ENCODE measurements at places on chromosomes 13 and 19. TPM values are rescaled to one million over a fixed set of nuclear protein-coding genes. Genes with fewer than 3 reads are reported as not detected.

The CYP2S1 gene
- total RNA-seq = not detected

The C19orf44 gene
- 7.5 TPM for total RNA-seq

The OR7D2 gene
- not detected for total RNA-seq

The F2RL3 gene
- total RNA-seq = not detected

The PDX1 gene
- not detected for total RNA-seq

The CDC42EP5 gene
- 7.9 TPM for total RNA-seq

The THSD8 gene
- not detected for total RNA-seq

The ZNF728 gene
- total RNA-seq = not detected

The LENG9 gene
- total RNA-seq = 4.9 TPM

The PSPN gene
- 0.41 TPM for total RNA-seq

The PABPC3 gene
- 0.08 TPM for total RNA-seq

The NAXD gene
- total RNA-seq = 14.8 TPM

The ZNF528 gene
- 42.5 TPM for total RNA-seq

The CATSPERD gene
- total RNA-seq = not detected

The PNMA8A gene
- 2.1 TPM for total RNA-seq

The IGFL3 gene
- not detected for total RNA-seq

The ACTMAP gene
- total RNA-seq = 0.74 TPM

Measured in fibroblast of the aortic adventitia (primary cell).